ENCODE measurements at places on chromosomes 1 and 21.

- no peak for DNase-seq
These were observed 144.8 kb upstream of the GALNT2 start for GRCh38 chr1:229922249-229922648.

DNA sequence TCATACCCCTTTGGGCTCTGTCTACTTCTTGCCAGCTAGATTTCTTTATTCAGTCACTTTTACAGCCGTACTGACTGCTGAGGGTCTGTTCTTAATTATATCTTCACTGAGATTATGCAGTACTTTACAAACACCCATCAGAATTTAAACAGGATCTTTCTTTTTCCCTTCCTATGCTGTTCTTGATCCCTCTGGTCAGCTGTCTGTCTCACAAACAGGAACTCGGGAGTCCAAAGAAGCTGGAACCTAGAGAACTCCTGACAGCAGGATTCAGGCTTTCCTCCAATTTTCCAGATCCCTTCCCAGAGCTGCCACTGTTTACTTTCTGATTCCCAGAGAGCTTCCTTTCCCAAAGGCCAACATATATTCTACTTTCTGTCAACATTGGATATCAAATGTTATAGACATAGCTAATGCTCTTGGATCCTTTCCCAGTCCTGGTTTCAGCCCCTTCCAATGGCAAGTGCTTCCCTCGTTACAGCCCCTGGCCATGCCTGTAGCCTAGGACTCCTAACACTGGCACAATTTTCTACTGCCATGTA is 59.5 kb downstream of the ATP2B4 start:
- no peak for DNase-seq

- no peak for DNase-seq
These were observed 507 bp downstream of the GLIS1 start for GRCh38 chr1:53738205-53739108.

GRCh38 chr1:25648681-25649440 is 32.3 kb downstream of the MAN1C1 start:
- DNase-seq, result no peak

GRCh38 chr1:44227211-44227610 is 13.9 kb downstream of the DMAP1 start:
- no peak for DNase-seq

DNA sequence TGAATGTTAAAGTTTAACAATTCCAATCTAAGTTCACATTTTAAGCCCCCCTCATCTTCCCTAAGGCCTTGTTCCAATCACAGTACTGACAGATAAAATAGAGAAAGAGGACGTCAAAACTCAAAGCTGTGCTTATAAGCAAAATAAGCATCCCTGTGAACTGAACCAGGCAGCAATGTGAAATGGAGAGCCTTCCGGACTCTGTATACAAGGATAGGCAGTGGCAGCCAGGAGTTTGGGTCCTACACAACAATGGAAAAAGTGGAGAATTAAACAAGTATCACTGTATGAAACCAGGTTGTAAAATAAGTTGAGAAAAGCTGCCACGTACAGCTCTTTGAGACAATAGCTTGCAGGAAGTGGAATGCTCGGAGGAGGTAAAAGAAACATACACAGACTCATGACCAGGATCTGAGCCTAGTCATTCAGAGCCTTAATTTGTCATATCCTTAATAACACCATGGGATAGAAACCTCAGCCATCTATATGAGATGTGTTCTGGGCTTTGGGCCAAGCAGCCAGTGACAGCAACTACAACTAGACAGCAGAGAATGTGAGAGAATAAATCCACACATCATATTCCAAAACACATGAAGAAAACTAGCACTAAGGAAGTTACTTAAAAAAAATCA is 55.2 kb upstream of the PALMD start:
- no peak for DNase-seq

DNA sequence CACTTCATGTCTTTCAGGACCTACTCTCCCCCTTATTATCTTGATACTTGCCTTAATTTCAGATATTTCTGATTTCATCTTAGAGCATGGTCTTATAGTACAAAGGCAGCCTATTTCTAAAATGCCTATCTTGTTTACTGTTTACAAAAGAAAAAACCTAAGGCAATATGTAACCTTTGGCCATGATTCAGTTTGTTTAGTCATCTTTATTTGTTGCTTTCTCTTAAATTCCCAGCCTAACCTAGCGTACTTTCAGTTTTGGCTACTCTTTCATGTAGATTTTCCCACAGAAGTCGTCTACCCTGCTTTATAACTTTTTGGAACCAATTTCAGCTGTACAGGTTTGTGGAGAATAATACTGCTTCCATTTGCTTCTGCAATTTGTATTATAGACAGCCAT is 81.8 kb downstream of the KIF1B start:
- no peak for DNase-seq

DNA sequence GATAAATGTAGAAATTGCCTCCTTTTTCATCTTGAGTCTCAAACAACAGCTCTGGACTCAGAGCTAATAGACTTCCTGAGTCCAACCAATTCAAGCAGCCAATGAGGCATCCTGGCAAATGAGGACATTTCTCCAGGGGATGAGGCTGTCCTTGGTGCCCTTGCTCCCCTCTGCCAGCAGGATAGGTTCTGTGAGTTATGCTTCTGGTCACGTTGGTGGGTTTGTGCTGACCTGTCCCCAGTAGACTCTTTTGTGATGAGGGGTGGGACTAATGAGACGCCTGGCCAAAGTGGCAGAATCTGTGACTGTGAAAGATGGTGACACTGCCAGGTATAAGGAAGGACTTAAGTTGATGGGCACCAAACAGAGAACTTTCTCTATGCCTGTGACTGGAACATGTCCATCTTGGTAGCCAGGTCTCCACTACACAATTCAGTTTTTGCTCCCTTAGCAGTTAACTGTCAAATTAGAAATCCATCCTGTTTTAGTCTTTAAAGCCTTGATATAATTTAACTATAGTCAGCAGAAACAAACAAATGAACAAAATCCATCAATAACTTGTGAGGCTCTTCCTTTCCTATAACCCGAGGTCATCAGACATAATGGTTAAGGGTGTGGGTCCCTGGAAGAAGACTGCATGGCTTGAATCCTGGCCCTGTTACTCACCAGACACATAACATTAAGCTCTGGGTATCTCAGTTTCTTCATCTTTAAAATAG is 35.7 kb upstream of the THEM4 start:
- no peak for DNase-seq

- no peak for DNase-seq
These were observed 71.7 kb downstream of the SEC16B start for GRCh38 chr1:177897998-177898654.

GRCh38 chr1:152902636-152903035 is 5.7 kb upstream of the IVL start:
- no peak for DNase-seq

GRCh38 chr1:75795703-75796193 is 934 bp upstream of the MSH4 start:
- DNase-seq, result no peak

DNA sequence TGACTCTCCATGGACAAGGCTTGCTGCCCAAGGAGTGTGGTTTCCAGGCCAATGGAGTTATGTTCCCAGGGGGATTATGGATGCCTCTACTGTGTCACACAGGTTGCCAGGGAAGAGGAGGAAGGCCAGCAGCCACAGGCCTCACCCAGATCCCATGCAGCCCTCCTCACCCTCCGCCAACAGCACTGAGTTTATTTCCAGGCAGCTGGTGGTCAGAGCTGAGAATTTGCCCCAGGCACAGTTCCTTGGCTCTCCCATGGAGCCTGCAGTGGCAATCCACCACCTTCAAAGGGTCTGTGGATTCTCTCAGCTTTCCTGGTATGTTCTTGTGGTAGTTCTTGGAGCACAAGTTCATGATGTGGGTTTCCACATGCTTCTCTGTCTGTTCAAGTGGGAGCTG is 79.2 kb downstream of the NTNG1 start:
- DNase-seq, result no peak

DNA sequence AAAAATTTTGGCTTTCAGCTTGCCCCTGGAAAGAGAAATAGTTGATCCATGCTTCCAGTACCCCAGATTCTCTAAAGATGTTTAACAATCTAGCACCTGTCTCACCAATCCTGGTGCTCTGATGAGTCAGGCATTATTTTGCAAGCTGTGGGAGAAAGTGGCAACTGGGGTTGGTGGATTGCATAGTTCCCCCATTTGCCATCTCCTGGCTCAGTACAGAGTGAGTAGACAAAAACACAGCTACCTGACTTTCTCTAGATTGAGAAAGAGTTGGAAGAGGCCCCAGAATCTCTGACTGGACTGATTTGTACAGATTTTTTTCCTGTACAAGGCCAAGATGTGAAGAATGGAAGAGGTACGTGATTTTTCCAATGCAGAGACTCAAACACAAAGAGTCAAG is 75.1 kb upstream of the NEGR1 start:
- DNase-seq, result no peak

- no peak for DNase-seq
These were observed 146.4 kb downstream of the KIF26B start for GRCh38 chr1:245301162-245301580.

DNA sequence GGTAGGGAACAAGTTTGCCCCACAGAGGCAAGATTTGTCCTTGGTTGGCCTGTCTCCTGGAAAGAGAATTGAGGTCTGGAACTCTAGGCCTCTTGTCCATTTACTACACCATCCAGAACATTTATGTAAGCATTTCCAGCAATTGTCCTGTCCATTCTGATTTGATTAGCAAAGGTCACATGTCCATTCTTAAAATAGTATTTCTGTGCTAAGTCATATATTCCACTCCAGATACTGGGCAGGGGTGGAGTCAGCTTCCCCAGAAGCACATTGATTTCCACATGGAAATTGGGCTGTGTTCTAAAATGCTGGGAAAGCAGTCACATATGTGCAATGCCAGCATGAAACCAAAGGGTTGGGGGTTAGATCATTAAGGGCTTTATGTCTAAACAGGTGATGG is 21.5 kb upstream of the FMN2 start:
- DNase-seq, result no peak

- DNase-seq, result no peak
These were observed 32.9 kb downstream of the PHC2 start for GRCh38 chr1:33397994-33398393.

DNA sequence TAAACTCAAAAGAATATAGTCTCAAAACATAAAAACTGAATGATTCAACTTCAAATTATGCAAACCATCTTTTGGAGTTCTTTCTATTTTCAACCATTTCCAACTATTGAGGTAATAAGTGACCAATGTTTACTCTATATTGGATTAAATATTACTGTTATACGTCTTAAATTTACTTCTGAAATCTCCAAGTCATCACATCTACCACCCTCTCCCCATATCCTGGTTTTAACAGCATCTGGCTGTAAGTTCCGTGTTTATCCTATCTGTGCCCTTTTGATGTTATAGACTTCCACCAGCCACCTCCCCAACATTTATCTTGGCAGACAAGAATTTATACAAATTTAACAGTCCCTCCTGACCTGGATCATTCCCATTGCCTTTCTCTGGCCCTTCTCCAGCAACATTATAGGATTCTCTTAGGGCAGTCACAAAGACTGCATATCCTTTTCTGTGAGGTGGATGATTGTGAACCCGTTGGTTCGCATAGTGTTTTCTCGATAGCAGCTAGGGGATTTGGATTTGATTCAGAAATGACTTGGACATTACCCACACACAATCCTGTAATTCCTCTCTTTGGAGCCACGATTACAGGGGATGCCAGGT is 313.4 kb upstream of the FMN2 start:
- no peak for DNase-seq

GRCh38 chr1:232917053-232917452 is 33.4 kb upstream of the NTPCR start:
- DNase-seq, result no peak

Measured in RWPE2 (cell line).